ENCODE measurements at places on chromosomes 11 and 22.
A peak's percentile ranks its signal among the peaks of the same experiment; 100 is the strongest.

DNA sequence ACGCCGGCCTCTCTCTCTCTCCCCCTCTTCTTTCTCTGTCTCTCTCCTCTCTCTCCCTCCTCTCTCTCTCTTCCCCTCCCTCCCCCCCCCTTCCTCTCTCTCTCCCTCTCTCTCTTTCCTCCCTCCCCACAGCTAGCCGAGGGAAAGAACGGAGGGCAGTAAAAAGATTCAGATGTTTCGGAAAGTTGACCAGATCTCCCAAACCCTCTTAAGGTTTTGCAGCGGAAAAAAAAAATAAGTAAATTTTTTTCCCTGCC is 195 bp upstream of the ALX4 start:
- no peak for DNase-seq

DNA sequence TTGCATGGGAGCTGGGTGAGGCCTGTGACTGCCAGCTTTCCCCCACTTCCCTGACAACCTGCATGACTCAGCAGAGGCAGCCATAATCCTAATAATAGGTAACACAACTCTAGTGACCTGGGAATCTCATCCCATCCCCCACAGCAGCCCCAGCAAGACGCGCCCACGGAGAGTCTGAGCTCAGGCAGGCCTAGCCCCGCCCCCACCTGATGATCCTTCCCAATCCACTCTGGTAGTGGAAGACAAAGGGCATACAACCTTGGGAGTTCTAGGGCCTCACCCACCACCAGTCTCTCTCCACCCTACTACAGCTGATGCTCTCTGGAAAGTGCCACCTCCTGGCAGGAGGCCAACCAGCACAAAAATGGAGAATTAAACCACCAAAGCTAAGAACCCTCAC is 60.3 kb downstream of the CWF19L2 start:
- no peak for DNase-seq

DNA sequence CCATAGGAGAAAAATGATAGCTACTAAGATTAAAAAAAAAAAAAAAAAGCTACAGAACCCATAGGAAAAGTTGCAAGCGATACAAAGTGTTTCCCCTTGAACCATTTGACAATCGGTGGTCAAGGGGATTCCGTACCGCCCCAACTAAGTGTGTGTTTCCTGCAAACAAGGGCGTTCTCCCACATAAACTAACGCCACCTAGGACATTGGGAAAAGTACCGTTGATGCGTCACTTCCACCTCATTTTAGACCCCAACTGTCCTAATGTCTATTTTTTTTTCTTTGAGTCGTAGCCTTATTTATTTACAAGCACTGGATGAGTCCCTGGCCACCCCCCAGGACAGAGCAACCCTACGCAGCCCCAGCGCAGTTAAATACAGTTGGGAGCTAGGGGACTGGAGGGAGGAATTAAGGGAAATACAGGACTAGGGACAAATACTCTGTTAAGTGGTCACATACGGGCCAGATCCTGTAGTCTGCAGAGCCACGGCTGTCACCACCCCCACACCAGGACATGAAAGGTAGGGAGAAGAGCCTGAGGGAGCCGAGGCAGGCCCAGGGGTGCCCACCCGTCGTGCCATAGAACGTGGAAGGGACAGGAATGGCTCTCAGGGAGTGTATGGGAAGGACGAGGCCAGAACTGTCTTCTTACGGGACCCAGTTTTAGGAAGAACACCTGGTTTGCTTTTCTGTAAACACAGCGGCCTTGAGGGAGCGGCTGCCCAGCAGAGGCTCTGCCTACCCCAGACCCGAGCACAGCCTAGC is 19.0 kb downstream of the EIF1AD start:
- DNase-seq: no peak

GRCh38 chr11:47271961-47272661 is 2.2 kb downstream of the MADD start:
- DNase-seq: no peak

DNA sequence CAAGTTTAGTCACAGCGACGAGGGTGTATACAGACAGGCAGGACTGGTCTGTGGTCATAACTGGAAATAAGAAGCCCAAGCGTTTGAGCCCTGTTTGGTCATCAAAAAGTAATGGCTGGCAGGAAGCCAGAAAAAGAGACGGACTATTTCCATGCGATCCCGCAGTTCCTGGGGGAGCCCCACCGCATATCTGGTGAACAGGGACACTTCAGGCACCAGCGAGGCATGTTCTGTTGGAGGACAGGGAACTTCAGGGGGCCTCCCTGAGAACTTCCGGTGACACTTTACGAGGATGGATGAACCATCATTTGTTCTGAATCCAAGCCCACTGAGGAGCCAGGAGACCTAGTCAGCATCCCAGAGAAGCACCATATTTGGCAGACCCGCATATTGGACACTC is 29.7 kb upstream of the TRIM29 start:
- no peak for DNase-seq

DNA sequence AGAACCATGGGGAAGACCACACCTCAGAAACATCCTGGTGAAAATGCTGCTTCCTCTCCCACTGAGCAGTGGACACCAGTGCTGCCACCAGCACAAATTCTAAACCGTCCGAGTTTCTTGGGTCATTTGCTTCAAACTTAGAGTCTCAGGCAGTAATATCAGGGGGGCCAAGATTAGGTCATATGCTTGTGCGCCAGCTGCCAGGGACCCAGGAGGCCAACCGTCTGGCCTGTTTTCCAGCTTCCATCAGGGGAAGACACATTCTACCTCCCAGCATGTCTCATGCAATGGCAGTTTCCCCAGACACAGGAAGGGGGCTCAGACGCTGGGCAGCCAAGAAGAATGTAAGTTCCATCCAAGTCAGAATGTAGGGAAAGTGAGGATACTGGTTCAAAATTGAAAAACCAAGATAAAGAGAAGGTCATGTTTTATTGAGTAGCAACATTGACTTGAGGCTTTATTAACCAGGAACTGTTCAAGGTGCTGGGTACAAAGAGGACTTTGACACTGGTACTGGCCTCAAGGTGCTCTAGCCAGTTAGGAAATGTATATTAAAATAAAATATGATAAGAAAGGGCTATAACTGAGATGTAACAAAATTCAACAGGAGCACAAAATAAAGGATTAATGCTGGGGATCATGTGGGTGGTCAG is 59.7 kb upstream of the EED start:
- DNase-seq: no peak

- DNase-seq: no peak
Measured at GRCh38 chr11:111797145-111797581, 31.0 kb upstream of the PPP2R1B start.

DNA sequence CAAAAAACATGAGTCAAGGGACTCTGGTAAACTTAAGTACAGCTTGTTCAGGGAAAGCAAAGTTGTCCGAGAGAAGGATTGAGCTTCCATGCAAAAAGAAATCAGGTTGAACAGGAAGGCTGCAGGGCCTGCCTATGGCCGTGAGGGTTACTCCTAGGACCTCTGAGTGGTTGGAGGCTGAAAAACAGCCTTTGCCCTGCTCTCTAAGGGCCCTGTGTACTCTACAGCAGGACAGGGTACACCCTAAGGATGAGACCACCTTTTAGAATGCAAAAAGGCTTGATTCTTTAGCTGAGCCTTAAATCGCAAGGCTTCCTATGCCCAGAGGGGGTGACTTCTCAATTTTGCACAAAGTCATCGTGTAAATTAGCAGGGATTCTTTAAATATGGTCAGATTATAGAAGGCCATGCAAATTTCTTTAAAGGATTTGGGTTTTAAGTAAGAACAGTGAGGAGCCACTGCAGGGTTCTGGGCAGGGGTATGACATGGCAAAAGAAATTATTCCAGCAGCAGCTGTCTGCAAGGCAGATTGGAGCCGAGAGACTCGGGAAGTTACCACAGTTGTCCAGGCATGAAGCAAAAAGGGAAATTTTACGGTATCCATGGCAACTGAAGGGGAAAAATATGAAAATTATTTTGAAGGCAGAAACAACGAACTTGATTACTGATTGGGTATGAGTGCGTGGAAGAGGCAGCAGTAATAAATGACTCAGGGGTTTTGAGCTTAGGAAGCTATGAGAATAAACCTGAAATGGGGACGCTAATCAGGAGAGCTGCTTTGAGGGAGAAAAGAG is 91.8 kb downstream of the FAM76B start:
- DNase-seq: no peak

- DNase-seq: no peak
Measured at GRCh38 chr11:10114593-10115404, 179.2 kb downstream of the SBF2 start.

GRCh38 chr11:82959987-82960778 is 58.6 kb downstream of the DDIAS start:
- DNase-seq: no peak

GRCh38 chr11:111331711-111332479 is 33.5 kb downstream of the POU2AF3 start:
- no peak for DNase-seq

DNA sequence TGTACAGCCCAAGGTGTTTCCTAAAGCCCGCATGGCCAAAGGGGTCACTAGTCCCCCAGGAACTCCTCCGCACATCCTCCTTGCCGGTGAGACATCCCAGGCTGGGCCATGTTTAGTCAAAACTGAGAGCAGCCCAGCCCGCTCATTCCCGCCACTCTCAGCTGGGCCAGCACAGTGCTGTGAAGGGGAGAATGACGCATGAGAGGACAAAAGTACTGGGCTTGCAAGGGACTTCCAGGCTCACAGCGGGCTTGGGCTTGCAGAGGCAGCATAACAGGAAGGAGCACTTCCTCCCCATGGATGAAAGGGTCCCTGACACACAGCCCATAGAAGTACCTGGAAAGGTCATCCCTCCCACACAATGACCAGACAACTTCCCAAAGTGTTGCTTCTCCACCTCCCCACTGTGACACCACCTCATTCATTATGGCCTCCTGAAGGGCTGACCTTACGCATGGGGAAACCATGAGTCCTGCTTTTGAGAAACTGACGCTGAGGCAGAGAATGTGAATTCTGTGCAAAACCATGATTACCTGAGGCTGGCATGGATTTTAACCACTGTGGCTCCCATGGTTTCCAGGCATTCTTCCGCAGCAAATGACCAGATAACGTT is 19.1 kb downstream of the ETS1 start:
- no peak for DNase-seq

DNA sequence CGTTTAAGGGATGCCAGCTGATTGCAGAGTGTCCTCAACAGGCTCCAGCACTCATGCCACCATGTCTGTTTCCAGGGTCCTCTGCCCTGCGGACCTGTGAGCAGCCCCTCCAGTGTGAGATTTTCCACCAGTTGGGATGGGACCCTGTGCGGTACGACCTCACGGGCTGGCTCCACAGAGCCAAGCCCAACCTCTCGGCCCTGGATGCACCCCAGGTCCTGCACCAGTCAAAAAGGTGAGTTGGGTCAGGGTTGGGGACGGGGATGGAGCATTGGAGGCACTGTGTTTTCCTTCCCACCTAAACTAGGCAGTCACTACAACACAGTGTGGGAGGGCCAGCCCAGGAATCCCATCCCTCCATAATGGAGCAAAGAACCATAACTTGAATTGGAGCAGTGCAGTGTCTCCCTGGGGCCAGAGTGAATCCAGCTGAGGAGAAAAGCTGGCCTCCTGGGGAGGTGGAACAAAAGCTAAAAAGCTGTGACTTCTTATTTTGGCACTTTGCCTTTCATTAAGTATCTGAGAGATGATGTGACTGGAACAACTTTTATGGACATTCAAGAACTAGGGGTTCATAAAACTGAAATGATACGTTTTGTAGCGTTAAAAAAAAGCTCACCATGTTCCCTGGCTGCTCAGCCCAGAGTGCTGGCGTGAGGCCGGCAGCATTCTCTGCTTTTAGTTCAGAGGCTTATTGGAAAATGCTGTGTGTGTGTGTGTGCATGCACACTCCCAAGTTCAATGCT is 101.8 kb downstream of the MYO18B start:
- no peak for DNase-seq

GRCh38 chr11:18105802-18106574 is at the start of gene SAAL1:
Gene SAAL1 (minus strand): TSS chr11:18106082. CDS start chr11:18106041, 41 bp downstream.
- peak; percentile 87 for DNase-seq

- DNase-seq: no peak
Measured at GRCh38 chr11:22461626-22462025, 123.4 kb downstream of the SLC17A6 start.

GRCh38 chr11:33703788-33704187 is 3.2 kb upstream of the C11orf91 start:
- DNase-seq: no peak

- DNase-seq: no peak
Measured at GRCh38 chr11:75286826-75287465, 46.4 kb downstream of the TPBGL start.

GRCh38 chr22:35197071-35197470 is 60.2 kb upstream of the HMGXB4 start:
- no peak for DNase-seq

- peak; percentile 80 for DNase-seq
Measured at GRCh38 chr22:36365020-36365411, 22.8 kb downstream of the MYH9 start.

- no peak for DNase-seq
Measured at GRCh38 chr11:78039391-78039918, 16.4 kb upstream of the KCTD14 start.

GRCh38 chr22:17471886-17472535 is 91.3 kb upstream of the SLC25A18 start:
- DNase-seq: no peak

- DNase-seq: no peak
Measured at GRCh38 chr11:20355221-20356219, 8.0 kb upstream of the HTATIP2 start.

- DNase-seq: no peak
Measured at GRCh38 chr11:96306933-96307775, 35.8 kb downstream of the MAML2 start.

GRCh38 chr22:49582181-49582580 is 245.5 kb downstream of the BRD1 start:
- no peak for DNase-seq

- peak; percentile 98 for DNase-seq
Measured at GRCh38 chr22:41697126-41697775, 2.1 kb upstream of the MEI1 start.

GRCh38 chr11:46296528-46297448 is 19.3 kb downstream of the CREB3L1 start:
- DNase-seq: no peak

- no peak for DNase-seq
Measured at GRCh38 chr11:61114913-61115312, 12.6 kb downstream of the CD5 start.

DNA sequence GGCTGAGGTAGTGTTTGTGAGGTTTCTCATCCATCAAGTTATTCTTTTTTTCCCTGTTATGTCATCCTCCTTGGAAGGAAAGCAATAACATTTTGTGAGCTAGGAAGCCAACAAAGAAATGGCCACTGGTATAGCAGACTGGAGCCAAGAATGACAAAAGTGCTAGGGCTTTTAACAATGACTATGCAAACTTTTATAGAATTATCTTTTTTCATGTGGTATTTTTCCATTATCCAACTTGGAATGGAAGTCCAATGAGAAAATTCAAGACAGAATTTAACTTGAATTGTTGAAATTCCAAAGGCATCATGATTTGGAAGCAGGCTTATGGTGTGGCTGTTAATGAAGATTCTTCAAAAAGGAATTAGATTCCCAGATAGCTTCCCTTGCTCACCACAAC is 216.4 kb upstream of the PDGFD start:
- no peak for DNase-seq

Data from activated T-helper 1 cell treated with anti-CD3 and anti-CD28 coated beads, Interleukin-2, amount 50 U/mL, for 16 hours (primary cell).